Hepatocyte (in vitro differentiated cells): ENCODE measurements at places on chromosomes 7 and 10. TPM values are rescaled to one million over a fixed set of nuclear protein-coding genes. Genes with fewer than 3 reads are reported as not detected.

CDHR3 gene
- polyA plus RNA-seq: 5.1 and 6.9 TPM in 2 replicates

SMKR1 gene
- polyA plus RNA-seq: 0.37 and 1.8 TPM in 2 replicates

GRCh38 chr10:6458814-6459213 is 121.3 kb downstream of the PRKCQ start:
- no peak for DNase-seq

- no peak for DNase-seq
Observed at GRCh38 chr7:43530553-43531410, 52.1 kb upstream of the STK17A start.

GRCh38 chr7:80740778-80741545 is 102.5 kb downstream of the CD36 start:
- DNase-seq: no peak
